HT1080 (cell line): ENCODE measurements at places on chromosomes 2 and 18.

GRCh38 chr18:74012954-74013630, 134.5 kb downstream of the FBXO15 start:
- no peak for DNase-seq

GRCh38 chr2:227153758-227154486, 10.1 kb downstream of the COL4A4 start:
- DNase-seq: no peak

DNA sequence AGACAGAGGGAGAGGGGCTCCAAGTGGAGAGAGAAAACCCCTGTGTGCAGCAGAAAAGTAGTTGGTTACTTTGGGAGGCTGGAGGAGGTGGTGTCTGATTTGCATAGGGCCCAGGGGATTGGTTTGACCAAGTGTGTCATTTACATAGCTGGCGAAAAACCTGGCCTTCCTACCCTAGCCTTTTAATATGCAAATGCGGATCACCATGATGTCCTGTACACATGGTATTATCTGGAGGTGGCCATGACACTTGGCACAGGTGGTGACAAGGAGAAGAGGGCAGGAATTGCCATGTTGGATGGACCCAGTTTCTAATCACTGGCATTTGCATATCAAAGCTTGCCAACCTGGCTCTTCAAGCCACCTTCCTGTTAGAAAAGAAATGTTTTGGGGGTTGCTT, 120.8 kb upstream of the CHAC2 start:
- DNase-seq: no peak

DNA sequence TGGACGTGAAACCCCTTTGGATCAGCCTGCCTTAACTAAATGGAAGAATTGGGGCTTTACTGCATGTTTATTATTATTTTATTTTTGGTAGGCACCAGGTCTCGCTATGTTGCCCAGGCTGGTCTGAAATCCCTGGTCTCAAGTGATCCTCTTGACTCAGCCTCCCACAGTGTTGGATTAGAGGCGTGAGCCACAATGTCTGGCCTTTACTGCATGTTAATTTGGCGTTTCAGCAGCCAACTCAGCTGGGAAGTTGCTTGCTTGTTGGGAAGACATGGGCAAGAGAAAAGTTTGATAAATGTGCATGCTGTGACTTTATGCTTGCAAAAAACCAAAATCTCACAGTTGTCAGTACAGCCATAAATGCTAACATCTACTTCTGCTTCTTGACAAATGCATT, 105.1 kb downstream of the FMNL2 start:
- DNase-seq: no peak

DNA sequence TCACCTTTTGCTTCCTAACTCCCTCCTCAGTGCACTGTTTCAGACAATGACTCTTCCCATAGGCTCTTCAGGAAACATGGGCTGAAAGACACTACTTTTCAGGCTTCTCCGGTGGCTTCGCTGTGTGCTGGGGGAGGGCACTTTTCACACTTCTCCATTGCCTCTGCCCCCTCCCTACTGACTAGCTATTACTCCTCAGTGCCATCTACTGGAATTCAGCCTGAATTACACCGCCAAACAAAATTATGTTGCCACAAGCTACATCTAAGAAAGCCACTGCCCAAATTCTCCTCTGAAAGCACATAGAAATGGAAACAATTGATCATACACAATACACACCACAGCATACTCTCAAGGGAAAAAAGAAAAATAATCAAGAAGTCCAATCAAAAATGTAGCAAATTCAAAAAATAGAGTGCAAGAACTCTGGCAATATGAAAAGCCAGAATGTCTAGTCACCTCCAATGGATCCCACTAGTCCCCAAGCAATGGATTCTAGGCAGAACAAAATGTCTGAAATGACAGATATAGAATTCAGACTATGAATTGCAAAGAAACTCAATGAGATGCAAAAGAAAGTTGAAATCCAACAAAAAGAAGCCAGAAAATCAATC, 1139.4 kb upstream of the GYPC start:
- DNase-seq: peak; percentile 44

- no peak for DNase-seq
Measured at GRCh38 chr2:128783896-128784295, 465.2 kb upstream of the HS6ST1 start.

DNA sequence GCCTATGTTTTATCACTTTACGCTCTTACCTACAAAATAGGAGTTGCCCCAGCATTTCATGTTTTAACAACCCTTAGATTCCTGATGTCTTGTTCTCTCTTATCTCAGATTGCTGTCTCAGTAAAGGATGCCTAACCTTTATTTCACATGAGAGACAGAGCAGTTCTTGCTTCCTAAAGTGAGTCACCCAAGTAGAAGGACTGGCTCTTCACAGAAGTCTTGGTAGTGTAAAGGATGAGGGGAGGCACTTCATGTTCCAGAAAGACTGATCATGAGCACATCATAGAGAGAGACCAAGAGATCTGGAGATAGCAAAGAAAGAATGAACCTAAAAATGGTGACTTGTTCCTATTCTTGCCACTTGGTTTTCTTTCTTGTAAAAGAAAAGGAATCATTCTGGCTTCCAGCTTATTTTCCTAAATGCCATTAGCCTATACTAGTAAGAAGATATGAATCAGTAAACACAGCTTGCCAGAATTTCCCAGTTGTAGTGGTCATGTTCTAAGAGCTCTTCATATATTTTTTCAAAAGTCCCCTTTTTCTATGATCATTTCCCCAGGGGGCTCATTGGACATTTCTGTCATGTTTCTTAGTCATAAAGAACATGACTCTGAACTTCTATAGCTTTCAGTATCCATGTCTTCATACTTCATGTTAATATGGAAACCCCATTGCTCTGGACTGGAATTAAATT, 54.9 kb downstream of the MAPRE2 start:
- DNase-seq: peak; percentile 30

DNA sequence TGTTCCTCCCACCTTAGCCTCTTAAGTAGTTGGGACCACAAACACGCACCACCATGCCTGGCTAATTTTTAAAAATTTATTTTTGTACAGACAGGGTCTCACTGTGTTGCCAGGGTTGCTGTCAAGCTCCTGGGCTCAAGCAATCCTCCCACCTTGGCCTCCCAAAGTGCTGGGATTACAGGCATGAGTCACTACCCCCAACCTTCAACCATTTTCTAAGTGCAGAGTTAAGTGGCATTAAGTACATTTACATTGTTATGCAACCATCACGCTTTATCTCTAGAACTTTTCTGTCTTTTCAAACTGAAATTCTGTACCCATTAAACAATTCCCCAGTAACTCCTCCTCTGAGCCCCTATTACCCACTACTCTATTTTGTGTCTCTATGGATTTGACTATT, 45.9 kb upstream of the AFF3 start:
- DNase-seq: no peak

- DNase-seq: peak; percentile 34
Measured at GRCh38 chr2:112577756-112578155, 6.7 kb upstream of the CHCHD5 start.

- DNase-seq: no peak
Measured at GRCh38 chr2:142199073-142199472, 68.3 kb upstream of the LRP1B start.

- DNase-seq: no peak
Measured at GRCh38 chr18:61972389-61973264, 79.8 kb upstream of the RNF152 start.

GRCh38 chr2:240024766-240025165, 376 bp downstream of the NDUFA10 start:
- no peak for DNase-seq

GRCh38 chr2:216006164-216006663, 7.1 kb downstream of the MREG start:
- DNase-seq: peak; percentile 90

DNA sequence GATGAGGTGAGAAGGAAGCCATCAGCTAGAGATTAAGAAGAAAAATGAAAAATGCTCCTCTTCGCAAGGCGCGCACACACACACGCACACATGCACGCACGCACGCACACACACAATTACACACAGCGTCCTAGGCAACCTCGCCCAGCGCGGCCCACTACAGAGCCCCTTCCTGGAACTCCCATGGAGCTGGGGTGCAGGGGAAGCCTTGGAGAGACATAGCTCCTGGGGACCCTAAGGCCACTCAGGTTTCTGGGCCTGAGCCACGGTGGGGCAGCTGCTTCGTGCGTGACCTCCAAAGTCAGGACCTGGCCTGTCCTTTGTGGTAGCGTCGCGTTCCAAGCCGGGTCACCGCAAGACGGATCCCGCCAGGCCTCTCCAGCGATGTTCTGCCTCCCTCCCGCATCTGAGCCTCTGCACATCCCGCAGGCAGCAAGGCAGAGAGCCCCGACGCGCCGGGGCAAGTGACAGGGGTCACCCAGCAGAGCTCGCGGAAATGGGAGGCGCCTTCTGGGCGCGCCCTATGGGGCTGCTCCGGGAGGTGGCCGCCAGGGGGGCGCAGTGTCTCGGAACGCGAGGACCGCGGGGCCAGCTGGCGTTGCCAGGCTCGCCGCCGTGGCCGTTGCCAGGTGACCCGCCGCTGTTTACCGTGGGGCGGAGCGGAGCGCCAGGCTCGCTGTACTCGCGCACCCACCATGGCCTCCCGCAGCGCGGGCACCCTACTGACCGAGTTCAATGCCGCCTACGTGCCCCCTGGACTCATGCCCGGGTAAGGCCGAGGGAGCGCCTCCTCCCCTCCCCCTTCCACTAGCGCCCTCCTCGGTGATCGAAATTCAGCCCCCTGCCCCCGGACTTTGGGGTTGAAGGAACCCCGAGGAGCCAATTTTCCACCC, 79.0 kb downstream of the CIB4 start:
- DNase-seq: no peak

GRCh38 chr2:216695401-216695821, at the start of gene IGFBP5:
Gene IGFBP5, minus strand, starts transcription at chr2:216695549. Its CDS starts 774 bp downstream, at chr2:216694775.
- DNase-seq: peak; percentile 36

DNA sequence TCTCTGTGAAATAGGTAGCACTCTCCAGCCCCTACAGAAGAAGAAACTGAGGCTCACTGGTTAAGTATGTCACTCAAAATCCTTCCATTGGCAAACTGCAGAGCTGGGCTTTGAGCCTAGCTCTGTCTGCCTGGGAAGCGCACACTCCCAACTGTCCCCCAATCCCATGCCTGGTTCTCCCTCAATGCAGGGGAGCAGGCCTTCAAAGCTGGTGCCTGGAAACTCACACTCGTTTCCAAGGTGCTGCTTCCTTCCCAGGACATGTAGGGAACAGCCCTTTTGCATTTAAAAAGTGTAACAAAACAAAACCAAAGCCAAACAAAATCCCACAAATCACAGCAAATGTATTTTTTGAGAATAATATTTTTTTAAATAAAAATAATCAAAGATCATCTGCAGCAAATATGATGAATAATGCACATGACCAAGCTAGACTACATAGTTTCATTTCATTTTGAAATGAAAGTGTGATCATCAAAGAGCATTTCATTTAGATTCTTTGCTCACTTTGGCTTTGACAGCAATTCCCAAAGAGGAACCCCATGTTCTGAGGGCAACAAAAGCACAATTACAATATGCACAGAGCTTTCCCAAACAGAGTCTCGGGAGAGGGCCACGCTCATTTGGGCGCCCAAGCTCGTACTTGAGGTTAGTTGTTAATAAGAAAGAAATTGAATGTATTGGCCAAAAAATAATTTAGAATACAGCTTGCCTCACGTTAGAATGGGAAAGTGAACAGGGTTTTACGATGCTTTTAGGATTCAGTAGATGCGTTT, 96.7 kb upstream of the ACKR3 start:
- no peak for DNase-seq

GRCh38 chr2:109209412-109209811, 80.4 kb downstream of the SH3RF3 start:
- DNase-seq: peak; percentile 86

DNA sequence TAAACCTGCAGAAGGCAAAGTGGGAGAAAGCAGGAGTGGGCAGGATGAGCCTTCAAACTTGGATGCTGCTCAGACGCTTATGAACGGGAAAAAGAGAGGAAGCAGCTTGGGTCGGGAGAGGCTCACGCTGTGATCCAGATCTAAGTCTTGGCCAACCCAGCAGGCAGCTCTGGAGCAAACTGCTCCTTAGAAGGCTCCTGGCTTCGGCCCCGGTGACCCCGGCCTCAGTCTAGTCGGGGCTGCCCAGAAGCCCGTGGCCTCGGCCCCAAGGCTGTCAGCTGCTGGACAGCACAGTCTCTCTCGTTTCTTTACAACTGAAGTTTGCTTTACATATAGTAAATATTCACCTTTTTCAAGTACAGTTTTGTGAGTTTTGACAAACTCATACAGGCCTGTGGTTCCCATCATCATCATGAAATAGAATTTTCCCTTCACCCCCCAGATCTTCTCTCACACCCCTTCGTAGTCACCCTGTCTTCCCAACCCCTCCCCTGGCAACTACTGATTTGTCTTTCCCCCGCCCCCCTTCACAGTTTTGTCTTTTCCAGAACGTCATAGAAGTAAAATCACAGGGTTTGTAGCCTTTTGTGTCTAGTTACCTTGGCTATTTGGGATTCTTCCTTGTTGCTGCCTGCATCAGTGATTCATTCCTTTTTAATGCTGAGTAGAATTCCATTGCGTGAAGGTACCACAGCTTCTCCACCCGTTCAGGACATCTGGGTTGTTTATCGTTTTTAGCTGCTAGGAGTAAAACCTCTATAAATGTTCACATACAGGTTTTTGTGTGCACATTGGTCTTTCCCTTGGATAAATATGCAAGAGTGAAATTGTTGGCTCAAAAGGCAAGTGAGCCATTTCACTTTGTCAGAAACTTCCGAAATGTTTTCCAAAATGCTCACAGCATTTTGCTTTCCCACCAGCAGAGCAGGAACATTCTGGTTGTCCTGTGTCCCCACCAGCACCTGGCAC, 35.1 kb downstream of the MYO7B start:
- DNase-seq: no peak

DNA sequence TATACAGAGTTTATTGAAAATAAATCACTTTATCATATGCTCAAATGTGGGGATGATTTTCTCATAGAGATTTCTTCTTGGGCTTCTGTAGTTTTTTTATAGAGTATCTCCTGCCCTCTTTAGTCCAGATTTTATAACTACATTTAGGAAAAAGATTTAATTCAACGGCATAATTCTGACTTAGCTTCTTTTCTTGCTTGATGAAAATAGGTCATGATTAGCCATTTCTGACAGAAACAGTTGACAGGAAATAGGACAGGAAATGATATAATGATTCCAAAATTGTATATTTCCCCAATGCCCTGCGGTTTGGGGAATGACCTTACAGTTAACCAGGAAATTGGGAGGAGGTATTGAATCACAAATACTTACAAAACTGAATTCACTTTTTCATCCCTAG, 1531.9 kb upstream of the ACVR2A start:
- peak; percentile 73 for DNase-seq

GRCh38 chr18:44569391-44570055, 111.2 kb upstream of the SETBP1 start:
- no peak for DNase-seq
